ENCODE measurements at places on chromosomes 3 and 15. TPM values are rescaled to one million over a fixed set of nuclear protein-coding genes. Genes with fewer than 3 reads are reported as not detected.
A peak's percentile ranks its signal among the peaks of the same experiment; 100 is the strongest.

DNA sequence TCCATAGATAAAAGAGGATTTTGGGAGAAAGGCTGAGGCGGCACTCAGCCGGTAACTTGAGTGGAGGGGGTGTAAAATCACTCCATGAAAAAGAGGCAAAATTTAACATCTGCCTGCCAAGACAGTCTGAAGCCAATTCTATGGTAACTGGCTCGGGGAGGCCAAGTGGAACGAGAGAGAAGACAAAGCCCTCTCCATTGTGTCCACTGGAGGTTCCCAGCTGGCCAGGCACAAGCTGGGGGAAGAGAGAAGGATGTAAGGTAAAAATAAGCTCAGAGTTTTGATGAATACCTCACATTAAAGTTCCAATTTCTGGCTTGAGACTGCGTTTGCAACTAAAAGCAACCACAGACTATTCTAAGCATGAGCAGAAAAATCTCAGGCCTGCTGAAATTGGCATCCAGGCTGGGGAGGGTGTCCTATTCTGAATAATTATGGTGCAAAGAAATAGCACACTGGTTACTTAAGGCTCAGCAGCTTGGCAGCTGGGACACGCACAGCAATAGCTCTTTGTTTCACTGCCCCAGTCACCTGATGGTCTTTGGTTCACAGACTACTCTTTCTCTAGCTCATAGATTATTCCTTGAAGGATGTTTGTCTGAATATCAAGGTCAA, 48.8 kb downstream of the CHRD start:
- peak; percentile 22 for DNase-seq

DNA sequence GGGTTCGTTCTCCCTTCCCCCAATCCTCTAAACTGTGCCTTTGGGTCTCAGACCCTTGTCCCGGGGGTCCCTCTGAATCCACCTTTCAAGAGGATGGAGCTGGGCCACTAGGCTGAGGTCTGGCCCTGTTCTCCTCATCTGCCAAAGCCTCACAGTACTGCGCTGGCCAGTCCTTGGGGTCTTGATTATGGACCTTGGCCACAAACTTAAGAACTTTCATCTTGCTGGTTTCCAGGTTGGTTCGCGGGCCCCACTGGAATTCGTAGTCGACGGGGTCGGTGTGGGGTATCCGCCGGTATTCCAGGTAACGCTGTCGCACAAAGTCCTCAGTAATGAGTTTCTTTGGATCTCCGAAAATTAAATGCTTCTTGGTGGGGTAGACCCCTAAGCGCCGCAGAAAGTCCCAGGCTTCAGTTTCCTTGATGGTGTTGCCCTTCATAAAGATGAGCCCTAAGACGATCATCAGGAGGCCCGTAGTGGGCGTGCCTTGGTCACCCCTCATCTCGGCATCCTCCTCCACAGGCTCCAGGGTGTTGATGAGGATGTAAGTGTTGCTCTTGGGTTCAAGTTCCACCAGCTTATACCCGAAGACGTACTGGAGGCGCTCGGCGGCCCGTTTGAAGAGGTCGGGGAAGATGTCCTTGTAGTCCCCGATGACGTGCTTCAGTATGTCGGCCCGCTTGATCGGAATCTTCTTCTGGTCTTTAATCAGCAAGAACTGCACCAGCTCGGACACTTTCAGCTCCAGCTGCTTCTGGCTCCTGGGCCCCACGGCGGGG, 727 bp downstream of the NSMCE3 start:
- peak; percentile 30 for DNase-seq

Gene RARB
- 9.5 TPM for polyA plus RNA-seq

GRCh38 chr3:23439080-23439479, 236.0 kb downstream of the UBE2E2 start:
- DNase-seq: no peak

Gene GOLGA8G
- polyA plus RNA-seq: not detected

DNA sequence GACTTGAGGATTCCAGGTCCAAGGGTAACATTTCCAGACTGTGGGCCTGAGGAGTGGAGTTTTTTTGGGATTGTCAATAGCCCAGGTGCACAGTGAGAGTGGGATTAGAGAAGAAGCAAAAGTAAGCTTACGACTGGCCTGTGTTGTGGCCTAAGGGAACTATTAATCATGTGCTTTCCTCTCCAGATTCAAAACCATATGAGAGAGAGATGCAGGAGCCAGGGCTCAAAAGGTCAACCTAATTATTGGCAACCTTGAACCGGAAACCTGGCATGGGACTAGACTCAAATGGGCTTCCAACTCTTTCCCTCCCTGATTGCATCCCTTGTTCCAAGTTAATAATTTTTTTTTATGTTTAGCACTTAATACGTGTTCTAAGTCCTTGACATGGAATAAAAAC, 242.1 kb upstream of the THRB start:
- no peak for DNase-seq

- no peak for DNase-seq
Measured at GRCh38 chr3:71253169-71253568, 330.4 kb downstream of the FOXP1 start.

DNA sequence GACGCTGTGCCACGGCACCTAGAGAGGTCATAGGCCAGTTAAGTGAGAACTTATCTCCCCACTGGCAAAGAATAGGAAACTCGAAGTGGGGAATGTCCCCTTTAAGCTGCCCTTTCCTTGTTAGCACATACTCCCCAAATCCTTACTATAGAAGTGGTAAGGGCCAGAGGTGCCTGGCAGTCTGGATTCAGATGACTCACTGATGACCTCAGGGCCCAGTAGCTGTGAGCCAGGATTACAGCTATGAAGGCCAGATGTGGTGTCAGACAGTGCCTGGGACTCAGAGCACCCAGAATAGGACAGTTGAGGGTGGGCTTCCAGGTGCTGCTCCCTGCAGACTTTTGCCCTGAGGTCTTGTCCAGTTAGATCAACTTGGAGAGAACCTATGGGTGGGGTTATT, 37.7 kb downstream of the PDIA5 start:
- DNase-seq: no peak

DNA sequence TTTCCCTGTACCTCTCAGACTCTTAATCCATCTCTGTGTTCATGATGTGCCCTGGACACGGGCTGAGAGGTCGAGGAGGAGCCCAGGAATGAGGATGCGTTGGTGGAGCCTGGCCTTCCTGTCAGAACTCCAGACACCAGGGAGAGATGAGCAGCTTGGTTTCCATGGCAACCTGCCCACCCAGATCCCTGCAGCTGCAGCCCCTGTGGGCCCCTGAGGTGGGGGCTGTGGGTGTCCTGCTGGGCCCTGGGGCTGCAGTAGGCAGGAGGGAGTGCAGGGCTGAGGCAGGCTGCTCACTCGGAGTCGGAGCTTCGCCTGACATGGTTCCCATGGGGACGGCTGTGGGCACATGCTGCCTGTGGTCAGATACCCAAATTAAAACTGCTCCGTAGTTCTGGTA, 7.7 kb upstream of the SCN10A start:
- no peak for DNase-seq

Gene ANAPC13
- polyA plus RNA-seq: 87.7 TPM

Gene NR2C2
- polyA plus RNA-seq: 8.3 TPM

Gene NUP210
- polyA plus RNA-seq: 2.0 TPM

- no peak for DNase-seq
Measured at GRCh38 chr15:37101980-37102304, 1.6 kb upstream of the MEIS2 start.

- DNase-seq: no peak
Measured at GRCh38 chr3:27358372-27358771, 10.8 kb downstream of the NEK10 start.

GRCh38 chr3:100103558-100104441, 10.5 kb downstream of the FILIP1L start:
- DNase-seq: no peak

- DNase-seq: no peak
Measured at GRCh38 chr15:80953953-80954778, 35.5 kb downstream of the MESD start.

Gene NSUN3
- 4.1 TPM for polyA plus RNA-seq

GRCh38 chr15:58475573-58476524, 44.1 kb downstream of the LIPC start:
- DNase-seq: peak; percentile 59

DNA sequence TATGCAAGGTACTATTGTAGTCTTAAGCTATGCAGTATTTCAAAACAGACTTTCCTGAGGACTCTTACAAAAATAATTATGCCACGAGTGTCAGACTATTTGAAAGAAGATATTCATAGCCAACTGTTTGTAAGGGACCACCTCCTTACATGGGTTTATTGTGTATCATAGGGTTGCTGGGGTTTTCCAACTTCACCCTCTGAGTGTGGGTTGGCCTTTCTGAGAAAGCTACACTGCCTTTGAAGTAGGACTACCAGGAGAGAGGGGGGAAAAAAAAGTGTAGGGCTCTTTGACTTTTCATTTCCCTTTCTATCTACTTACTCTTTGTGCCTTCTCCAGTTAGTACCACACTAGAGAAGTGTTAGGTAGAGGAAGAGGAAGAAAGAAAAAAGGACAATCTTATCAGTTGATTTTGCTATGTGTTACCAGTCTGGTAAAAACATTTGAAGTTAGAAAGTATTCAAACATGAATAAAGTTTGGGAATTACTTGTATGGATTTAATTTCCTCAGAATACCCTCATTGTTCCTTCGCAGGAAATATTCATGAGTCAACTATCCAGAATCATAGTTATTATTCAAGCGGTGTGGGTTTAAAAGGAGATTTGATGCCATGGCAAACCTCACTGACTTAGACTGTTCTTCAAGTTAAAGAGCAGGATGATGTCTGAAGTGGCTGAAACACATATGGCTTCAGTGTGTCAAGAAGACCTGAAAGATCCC, 329.3 kb upstream of the THBS1 start:
- no peak for DNase-seq

GRCh38 chr3:130712718-130713423, 33.8 kb downstream of the PIK3R4 start:
- DNase-seq: no peak

All from right cardiac atrium (tissue), 5 donors.